Activated CD4-positive, alpha-beta T cell treated with anti-CD3 and anti-CD28 coated beads for 48 hours (primary cell): ENCODE measurements at places on chromosomes 16 and 17.
A peak's percentile ranks its signal among the peaks of the same experiment; 100 is the strongest.

DNA sequence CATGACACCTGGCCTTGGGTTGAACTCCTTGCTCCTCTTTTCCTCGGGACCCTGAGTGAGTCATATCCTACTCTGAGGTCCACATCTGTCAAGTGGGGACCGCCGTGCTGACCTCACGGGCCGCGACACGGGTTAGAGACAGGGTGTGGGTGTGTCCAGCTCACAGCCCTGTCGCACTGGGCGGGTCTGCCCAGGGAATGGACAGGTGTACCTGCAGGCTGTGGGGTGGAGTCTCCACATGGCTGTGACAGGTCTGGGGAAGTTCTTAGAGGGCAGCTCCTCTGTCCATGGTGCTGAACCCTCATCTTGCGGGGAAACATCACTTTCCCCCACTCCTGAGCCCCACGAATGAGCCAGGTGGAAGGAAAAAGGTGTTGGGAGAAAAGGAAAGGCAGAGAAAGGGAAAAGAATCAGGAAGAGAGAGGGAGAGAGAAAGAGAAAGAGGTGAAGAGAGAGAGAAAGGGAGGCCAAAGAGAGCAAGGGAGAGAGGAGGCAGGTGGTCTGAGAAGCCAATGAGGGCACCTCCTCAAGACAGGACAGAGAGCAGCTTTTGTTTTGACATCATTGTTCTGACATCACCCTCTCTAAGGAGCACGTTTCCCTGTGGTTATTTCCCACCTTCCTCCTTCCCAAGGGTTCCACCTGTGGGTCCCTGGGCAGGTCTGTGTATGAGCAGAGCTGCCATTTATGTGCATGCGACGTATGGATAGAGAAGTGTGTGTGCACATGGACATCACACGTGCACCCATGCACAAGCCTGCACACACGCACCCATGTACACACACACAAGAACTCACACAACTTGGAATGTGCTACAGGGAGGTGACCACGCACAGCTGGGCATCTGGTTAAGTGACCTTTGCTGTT is 32.6 kb upstream of the CBFA2T3 start:
- peak; percentile 42 for DNase-seq

- no peak for DNase-seq
Measured at GRCh38 chr16:57021757-57022156, 32.4 kb downstream of the NLRC5 start.

DNA sequence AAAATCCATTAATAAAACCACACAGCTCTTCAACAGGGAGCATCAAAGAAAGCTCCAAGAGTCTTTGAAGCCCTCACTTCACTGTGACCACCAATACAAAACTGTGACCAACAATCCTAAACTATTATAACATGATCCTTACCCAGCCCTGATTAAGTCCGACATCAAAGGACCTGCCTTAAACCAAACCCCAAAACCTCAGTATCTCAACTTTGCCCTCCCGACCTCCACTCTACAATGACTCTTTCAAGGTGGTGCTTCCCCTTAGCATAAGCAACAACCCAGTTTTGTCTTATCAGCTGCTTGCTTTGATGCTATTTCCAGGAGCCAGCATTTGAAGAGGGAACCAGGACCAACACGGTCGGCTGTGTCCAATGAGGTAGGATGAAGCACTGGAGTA is 8.5 kb upstream of the PRSS22 start:
- no peak for DNase-seq

DNA sequence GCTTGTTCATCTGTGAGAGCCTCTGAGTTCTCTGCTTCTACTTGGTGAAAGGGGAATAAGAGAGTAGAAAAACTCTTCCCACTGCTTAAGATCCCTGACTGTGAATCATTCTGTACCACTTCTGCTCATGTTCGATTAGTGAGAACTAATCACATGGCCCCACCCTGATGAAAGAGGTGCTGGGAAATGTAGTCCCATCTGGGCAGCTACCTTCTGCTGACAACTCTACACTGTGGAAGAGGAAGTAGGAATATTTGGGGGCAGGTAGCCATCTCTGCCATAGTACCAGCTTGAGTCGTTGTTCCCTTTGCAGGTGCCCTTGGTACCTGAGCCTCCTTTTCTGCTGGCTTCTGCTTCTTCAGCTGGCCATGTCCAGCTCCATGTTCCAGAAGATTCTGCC is 29.9 kb downstream of the NKD1 start:
- DNase-seq: no peak

GRCh38 chr16:9706217-9706836 is 475.9 kb downstream of the GRIN2A start:
- no peak for DNase-seq

DNA sequence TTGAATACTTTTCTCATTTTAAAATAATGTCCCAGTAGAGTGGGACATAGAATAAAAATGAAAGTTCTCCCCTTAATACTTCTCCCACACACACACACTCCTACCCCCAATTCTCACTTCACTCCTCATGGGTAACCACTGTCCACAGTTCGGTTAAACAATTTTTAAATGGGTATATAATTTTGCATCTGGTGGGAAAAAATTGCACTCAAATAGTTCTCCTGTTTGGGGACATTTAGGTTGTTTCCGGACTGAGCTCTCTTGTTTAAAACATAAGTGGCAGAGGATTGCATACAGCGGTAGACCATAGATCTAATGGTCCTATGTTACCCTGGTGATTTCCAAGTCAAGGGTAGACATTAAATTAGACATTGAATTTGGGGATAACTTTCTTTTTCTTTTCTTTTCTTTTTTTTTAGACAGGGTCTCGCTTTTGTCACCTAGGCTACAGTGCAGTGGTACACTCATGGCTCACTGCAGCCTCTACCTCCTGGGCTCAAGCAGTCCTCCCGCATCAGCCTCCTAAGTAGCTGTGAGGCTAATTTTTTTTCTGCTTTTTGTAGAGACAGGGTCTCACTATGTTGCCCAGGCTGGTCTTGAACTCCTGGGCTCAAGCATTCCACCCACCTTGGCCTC is 138.3 kb downstream of the SOCS1 start:
- no peak for DNase-seq
